EH (cell line): ENCODE measurements at places on chromosomes 13 and 19.

DNA sequence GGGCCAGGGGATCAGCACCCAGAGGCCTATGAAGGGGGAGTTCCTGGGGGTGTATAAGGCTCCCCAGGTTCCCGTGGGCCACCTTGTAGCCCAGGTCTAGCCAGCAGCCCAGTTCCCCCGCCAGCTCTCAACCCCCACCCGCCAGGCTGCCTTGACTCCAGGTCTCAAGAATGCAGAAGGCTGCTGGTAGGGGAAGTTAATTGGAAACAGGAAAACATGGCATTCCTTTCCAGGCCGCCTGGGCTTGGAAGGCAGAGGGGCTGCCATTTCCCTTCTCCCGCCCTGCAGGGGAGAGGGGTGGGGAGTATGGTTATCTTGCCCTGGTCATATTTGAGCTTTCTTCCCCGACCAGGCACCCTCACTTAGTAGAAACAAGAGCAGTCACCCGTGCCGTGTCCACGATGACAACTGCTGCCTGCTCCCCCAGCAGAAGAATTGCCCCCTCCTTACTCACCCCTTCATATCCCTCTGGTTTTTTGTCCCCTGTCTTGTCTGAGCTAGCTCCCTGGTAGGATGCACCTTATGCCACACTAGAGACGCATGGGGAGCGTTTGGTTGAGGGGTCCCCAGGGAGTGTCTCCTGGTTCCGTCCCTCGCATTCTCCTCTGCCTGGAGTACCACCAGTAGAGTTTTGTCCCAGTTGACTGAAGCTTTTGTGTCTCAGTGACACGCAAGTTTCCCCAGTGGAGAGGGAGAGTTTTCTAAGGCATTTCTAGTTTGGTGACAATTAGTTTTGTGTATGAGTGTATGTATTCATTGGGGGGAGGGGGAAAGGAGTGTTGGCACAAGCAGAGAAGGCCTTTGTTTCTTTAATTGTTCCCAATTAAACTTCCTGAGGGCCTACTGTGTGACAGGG, 4.5 kb downstream of the BICRA start:
- DNase-seq = peak; percentile 90

GRCh38 chr13:113233101-113233500, 23.7 kb downstream of the CUL4A start:
- no peak for DNase-seq

DNA sequence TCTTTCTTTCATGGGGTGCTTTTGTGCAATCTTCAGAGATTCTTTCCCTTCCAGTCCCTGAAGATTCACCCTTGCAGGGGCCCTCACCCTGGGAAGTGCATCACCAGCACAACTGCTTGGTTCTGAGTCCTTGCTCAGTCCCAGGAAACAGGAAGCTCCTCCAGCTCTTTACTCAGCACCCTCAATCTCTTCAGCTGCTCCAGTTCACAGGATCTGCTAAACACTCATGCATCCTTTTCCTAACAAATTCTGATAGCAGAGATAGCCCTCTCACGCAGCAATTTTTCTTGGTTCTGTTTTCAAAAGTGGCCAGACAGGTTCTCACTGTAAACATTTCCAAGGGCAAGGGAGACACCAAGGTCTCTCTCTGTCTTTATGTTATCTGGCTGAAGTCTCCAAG, 823.1 kb downstream of the LIG4 start:
- DNase-seq = no peak

DNA sequence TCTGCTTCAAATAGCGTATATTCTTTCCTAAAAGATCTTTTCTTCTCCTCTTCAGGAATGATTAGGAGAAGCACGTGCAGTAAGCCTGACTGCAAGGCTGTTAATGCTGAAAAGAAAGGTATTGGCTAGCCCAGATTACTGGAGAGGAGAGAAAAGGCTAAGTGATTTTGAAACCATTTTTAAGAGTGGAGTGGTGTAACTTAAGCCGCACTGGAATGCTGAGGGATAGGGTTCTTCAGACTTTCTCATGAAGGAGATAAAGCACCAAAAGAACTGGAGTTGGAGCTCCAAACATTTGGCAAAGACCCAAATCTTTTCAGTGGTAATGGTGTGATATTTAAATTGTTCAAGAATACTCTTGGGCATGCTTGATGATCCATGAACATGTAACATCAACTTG, 388.3 kb downstream of the COG6 start:
- DNase-seq = no peak

DNA sequence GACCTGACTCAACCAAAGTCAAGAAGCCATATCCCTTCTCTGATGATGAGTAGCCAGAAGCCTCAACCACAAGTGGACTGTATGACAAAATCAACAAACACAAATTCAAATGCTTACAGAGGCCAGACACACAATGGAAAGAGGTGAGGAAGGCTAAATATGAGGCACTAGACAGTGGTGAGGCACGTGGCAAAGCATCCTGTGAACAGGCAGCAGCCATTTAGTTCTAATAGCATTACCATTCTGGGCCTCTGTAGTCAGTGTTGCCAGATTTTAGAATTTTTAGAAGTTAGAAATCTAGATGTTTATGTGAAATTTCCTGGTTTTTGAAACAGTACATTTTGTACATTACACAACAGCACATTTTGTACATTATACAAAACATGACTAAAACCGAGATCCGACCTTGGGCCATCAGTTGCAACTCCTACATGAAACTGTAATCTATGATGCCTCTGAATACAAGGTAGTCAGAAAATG, 403.3 kb downstream of the COG6 start:
- no peak for DNase-seq

- DNase-seq = peak; percentile 93
Measured at GRCh38 chr13:66657165-66657881, 572.8 kb downstream of the PCDH9 start.

GRCh38 chr19:1470305-1471009, 8.6 kb downstream of the C19orf25 start:
- DNase-seq = peak; percentile 41

DNA sequence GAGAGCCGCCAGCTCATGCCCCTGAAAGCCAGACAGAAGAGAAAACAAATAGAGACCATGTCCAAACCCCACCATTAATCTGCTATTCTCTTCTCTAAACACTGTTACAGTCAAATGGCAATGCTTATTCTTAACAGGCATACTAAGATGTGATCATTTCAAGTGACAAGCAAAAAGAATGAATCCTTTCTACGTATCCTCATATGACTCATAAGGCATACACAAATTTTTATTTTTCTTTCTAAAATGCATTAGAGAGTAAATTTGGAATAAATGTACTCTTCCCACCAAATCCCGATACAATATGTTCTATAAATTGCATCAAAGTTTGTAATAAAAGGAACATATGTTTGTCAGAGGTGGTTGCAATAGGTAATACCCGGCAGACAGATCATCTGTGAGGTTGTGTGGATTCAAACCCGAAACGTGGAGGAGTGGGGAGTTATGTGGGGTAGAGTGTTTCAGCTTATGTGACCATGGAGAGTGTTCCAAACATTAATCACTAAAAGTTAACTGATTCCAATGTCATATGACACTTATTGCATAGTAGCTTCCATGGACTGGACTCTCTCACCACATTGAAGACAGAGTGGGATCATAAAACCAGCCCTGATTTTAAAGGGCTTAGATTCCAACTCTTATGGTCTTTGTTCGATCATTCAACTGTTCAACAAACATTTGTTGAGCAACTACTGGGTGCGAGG, 213.1 kb downstream of the DCLK1 start:
- DNase-seq = peak; percentile 48

GRCh38 chr19:52670046-52670445, 31.9 kb upstream of the ZNF83 start:
- no peak for DNase-seq

- no peak for DNase-seq
Measured at GRCh38 chr19:32358321-32358720, 12.9 kb downstream of the ZNF507 start.

DNA sequence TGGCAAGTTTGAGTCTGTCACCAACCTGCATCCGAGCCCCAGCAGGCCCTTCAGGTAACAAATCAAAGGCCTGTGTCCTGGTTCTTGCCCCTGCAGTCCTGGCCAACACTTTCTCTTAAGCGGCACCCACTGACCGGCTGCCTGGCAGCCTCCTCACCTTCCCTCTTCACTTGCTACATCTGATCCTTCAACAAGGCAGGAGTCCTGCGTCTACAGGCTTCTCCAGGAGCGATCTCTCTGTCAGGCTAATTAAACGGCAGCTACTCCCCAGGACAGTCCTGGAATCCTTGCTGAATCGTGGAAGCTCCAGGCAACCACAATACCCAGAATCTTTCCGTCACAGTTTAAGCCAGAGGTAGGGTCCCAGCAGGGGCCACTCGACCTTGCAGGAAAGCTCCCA, 41.1 kb upstream of the GAS6 start:
- no peak for DNase-seq

DNA sequence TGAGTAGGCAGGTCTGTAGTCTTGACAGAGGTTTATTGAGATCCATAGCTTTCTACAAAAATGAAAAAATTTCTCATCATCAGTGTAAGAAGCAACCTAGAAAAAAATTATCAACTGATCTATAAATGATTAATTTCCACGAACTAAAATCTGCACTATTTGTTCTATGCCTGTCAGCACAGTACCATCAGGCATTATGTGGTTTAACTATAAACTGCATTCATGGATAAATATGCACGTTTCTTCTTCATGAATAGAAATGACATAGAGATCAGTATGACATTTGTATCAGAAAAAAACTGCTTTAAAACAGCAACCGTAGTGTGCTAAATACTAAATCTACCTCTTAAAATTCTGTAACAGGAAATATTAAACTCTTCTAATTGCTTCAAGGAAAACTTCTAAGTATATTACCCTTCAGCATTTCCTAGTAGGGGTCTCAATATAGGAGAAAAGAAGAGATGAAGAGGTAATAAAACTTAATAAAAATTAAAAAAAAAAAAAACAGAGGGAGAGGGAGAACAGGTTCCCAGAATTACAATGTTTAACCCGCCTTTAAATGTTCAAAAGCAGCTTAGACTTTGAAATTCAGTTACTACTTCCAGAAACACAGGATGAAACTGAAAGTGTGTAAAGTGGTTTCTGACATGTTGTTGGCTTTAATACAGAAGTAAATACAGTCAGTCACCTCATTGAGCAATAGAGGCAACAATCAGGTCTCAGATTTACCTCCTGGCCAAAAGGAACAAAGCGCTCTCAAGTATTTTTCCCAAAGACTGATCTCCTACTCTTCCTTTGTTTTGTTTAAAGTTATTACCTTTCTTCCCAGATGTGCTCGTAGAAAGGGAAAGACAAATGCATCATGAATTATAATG, 144.4 kb downstream of the DIAPH3 start:
- peak; percentile 15 for DNase-seq

- DNase-seq = no peak
Measured at GRCh38 chr13:33369073-33369472, 83.5 kb upstream of the STARD13 start.

- no peak for DNase-seq
Measured at GRCh38 chr19:18789422-18789869, 1.7 kb downstream of the COMP start.

DNA sequence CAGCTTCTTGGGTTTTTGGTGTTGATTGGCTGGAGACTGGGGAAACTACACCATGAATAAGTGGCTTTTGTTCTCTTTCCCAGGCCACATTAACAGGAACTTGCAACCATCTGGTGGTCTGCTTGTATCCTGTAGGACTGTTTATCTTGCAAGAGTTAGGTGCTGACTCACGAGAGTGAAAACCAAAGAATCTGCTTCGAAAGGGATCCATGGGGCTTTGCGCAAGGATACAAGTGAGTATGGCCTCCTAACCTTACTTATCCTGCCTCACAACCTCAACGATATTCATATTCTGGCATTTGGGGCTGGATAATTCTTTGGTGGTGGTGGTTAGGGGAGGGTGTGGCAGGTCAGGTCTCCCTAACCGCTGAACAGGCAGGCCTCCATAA, 4.7 kb upstream of the SIGLECL1 start:
- no peak for DNase-seq

GRCh38 chr19:52336791-52337381, 843 bp downstream of the ZNF610 start:
- no peak for DNase-seq

DNA sequence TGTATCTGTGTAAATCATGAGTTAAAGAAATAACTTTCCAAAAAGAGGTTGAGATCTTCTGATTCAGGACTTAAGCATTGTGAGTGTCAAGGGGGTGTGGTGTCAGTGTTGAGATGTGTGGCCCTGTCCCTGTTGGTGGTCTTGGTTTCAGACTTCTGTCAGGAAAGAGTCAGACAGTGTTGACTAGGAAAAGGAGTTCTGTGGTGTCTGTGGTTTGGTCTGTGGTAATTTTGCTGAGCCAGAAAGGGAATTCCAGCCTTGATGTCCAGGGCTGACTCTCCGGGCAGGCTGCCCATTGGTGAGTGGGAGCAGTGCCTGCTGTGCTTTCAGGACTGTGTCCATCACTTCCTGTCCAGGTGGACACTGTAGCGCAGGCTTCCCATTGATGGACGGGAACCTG, 39.8 kb upstream of the IGFL4 start:
- DNase-seq = peak; percentile 86

DNA sequence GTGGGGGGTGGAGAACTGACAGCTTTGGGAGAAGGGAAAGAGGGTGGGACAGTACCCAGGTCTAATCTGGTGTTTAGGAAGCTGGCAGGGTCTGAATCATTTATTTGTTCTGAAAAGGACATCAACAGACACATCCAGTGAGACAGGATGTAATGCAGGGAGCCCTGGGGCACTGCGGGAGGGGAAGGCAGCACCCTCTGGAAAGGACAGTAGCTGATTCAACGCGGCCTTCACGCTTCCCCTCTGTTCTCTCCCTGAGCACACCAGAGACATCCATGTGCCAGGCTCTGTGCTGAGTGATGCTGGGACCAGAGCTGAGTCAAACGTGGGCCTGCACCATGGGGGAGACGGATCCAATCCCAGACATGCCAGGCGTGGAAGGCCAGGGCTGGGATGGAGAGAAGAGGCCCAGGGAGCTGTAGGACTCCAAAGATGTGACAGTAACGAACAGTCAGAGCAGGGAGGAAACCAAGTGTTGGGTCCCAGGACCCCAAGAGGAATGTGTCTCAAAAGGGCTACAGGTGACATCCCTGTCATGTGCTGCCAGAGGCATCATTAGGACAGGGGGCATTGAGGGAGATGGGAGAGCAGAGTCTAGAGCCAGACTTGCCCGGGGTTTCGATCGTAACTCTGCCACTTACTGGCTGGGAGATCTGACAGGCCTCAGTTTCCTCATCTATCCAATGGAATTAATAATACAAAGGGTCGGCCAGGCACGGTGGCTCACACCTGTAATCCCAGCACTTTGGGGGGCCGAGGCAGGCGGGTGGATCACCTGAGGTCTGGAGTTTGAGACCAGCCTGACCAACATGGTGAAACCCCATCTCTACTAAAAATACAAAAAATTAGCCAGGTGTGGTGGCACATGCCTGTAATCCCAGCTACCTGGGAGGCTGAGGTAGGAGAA, 1.7 kb downstream of the ETFB start:
- DNase-seq = peak; percentile 45

GRCh38 chr13:26760832-26761582, 421 bp upstream of the GPR12 start:
- DNase-seq = no peak
